ENCODE measurements at places on chromosomes 1 and 21.
A peak's percentile ranks its signal among the peaks of the same experiment; 100 is the strongest.

- no peak for DNase-seq
Observed at GRCh38 chr1:154445040-154445472, 39.9 kb downstream of the IL6R start.

DNA sequence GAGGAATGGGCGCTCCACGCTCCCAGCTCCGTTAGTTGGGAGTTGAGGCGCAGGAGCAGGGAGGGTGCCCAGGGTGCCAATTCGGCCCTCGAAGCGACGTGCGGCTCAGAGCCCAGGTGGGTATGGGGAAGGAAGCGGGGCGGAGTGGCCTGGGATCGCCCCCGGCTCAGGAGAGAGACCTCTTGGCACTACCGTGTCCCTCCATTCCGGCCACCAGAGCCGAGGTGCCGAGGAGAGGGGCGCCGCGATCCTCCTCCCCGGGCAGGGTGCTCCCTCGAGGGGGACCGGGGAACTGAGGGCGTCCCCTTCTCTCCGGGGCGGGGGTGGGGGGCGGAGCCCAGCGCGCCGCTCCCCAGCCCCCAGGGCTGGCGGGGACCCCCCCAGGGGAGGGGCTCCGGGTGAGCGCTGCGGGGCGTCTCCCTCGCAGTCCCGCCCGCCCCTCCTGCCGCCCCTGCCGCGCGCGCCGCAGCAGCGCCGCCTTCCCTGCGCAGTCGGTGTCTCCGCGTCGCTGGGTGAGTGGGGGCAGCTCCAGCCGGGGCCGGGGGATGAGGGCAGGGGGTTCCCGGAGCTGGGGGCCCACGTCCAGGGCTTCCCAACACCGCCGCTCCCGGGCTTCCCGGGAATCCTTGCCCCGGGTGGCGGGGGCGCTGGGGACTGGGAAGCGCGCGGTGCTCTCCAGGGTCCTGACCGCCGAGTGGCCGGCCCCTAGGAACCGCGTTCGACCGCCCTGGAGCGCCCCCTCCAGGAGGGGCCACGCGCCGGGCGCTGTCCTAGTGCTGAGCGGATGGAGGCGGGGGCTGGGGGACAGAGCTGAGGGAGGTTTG is at the start of gene HPCA:
TSS of gene HPCA (plus strand) at position 488 of the 824 bp plus-strand sequence. CDS start 2,408 bp downstream, outside the sequence.
- no peak for DNase-seq

DNA sequence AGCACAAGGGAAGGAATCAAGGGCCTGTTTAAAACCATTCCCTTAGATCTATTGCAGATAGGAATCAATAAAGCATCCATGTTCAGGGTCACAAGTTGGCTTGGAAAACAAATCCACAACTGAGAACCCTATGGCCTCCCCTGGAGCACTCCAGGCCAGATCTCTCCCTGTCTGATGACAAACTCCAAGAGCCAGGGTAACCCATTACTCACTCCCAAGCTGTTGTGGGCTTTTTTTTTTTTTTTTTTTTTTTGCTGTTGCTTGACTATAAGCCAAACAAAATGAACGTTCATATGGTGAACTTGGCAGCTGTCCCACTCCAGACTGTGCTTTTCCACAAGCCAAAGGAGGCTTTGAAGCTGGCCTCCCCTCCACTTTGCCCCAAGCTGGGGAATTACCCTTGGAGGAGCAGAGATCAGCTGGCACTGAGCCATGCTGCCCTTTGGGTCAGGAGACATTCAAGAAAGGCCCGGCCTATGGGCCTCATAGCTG is 35.7 kb upstream of the VAV3 start:
- no peak for DNase-seq

- no peak for DNase-seq
Observed at GRCh38 chr1:119316870-119317416, 51.6 kb upstream of the HAO2 start.

DNA sequence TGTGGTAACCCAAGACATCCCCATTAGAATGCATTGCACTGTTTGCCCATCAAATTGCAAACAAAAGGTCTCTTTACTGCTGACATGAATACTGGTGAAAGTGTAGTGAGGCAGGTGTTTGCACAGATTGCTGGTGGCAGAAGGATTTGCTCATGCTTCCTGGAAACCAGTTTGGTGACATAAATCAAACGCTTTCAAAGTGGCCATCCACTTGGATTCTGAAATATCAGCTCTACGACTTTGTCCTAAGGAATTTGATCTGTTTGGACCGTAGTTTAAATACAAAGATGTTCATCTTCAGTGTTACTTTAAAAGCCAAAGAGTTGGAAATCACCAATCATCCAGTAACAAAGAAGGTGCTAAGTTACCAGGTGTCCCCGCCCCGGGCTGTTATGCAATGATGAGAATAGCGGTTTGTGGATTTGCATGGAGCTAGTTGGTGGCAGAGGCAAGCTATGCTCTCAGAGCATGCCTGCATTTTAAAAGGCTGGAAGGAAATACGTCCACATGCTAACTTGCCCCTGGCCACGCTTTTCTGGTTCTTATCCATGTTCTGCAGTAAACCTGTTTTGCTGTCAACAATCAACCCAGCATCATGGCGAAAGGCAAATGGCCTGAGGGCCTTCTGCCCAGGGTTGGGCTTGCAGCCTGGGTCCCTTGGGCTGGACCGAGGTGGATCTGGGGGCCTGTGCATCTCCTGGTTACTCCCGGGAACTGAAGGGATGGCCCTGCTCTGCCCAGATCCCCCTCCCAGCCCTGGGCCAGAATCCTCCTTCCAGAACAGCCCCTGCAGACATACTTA is 49.2 kb downstream of the UMODL1 start:
- peak; percentile 97 for DNase-seq

DNA sequence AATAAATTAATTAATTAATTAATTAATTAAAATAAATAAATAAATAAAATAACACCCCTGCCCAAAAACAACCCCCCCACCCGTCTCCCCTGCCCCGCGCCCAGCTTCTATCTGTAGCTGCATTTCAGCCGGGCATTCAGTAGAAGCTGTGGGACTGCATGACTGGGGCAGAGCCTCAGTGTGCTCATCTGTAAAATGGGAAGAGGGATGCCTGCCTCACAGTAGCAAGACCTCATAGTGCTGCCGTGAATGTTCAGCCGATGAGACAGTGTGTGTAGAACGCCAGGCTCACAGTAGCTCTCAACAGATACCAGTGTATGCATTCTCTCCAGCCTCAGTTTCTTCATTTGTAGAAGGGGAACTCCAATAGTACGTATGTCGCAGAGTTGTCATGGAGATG is 8.7 kb downstream of the PADI4 start:
- no peak for DNase-seq

- DNase-seq = no peak
Observed at GRCh38 chr21:44379991-44380865, 26.8 kb downstream of the TRPM2 start.

GRCh38 chr1:155003766-155004351 is 1.3 kb downstream of the ZBTB7B start:
- peak; percentile 36 for DNase-seq

- no peak for DNase-seq
Observed at GRCh38 chr1:63891060-63891690, 117.4 kb downstream of the ROR1 start.

GRCh38 chr1:151989211-151989862 is 4.3 kb downstream of the S100A10 start:
- no peak for DNase-seq

DNA sequence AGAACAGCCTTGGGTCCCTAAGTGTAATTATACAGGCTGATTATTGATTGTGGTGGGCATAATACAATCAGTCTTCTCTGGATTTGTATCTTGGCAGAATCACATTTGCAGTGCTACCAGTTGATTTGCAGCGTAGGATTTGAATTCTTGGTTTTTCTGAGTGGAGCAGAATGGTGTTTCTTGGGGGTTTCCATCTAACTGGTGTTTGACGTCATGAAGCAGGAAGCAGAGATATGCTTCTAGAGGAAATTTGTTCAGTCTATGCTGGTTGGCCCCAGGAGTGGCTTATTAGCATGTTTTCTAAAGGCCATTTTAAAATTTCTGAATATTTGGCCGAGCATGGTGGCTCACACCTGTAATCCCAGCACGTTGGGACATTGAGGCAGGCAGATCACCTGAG is 3.4 kb downstream of the CTTNBP2NL start:
- no peak for DNase-seq

- DNase-seq = peak; percentile 12
Observed at GRCh38 chr1:3219005-3219790, 150.2 kb downstream of the PRDM16 start.

DNA sequence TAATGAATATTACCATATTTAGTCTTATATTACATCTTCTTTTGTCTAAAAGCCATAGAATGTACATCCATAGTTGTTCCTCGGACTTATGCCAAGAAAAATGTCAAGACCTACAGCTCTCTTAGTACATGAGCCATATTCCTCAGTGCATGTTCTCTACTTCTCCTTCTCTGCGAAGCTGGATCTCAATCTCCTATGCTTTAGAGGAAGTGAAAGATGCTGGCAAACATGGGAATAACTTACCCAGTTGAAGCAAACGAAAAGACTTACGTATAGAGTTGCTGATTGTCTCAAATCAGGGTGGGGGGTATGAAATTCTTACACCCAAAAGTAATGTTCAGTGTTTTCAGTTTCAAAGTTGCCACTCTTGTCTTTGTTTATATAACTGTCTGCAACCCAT is 32.7 kb downstream of the OR13G1 start:
- DNase-seq = no peak

- no peak for DNase-seq
Observed at GRCh38 chr1:29309621-29310020, 73.3 kb downstream of the PTPRU start.

- no peak for DNase-seq
Observed at GRCh38 chr1:200771625-200772555, 33.2 kb downstream of the CAMSAP2 start.

GRCh38 chr1:71859806-71860205 is 422.5 kb downstream of the NEGR1 start:
- no peak for DNase-seq

- DNase-seq = no peak
Observed at GRCh38 chr1:237553078-237553477, 337.6 kb downstream of the ZP4 start.

- peak; percentile 34 for DNase-seq
Observed at GRCh38 chr1:33298623-33299277, 22.1 kb downstream of the A3GALT2 start.

GRCh38 chr1:19744335-19744743 is 55.4 kb downstream of the TMCO4 start:
- no peak for DNase-seq

DNA sequence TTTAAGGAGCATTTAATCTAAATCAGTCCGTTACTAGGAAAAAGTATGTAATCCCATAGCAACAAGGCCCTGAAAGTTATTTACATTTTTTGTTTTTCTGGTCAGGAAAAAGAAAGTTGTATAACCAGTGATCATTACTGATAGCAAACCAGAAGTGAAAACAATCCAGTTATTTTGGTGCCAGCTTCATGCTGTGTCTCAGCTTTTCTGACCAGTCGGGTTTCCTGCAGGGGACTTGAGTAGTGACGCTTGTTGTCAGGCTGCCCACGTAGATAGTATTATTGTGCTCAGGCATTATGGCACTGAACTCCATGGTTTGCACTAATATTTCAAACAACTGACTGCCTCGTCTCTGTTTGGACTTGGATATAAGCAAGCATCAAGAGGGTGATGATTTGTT is 55.2 kb downstream of the SASS6 start:
- no peak for DNase-seq

DNA sequence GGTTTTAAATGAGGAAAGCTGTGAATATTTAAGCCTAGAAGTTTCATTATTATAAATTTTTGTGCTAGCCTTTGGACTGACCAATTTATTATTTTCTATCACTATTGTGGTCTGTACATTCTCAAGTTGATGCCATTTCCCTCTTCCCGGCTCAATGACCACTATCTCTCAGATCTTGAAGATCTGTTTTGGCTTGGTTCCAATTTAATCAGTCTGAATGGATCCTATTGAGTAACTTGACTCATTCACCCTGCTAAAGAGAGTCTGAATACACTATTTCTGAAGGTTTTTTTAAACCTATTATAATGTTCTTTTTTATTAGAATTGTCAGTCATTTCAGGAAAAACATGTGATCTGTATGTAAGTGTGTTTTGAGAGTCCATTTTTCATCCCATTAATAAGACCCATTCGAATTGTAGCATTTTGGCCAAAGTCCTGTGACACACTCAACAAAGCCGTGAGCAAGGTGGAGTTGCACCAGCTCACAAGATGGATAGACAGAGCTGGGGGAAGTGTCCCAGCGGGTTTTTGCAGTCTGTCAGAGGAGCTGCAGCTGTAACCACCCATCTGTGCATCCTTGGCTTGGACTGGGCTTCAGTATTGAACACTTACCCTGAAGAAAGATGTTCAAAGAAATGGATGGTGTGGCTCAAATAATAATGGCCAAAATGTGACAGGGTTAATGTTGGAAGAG is 145.6 kb downstream of the NFIA start:
- no peak for DNase-seq

GRCh38 chr21:43318841-43319781 is 107.8 kb downstream of the SIK1 start:
- peak; percentile 77 for DNase-seq

DNA sequence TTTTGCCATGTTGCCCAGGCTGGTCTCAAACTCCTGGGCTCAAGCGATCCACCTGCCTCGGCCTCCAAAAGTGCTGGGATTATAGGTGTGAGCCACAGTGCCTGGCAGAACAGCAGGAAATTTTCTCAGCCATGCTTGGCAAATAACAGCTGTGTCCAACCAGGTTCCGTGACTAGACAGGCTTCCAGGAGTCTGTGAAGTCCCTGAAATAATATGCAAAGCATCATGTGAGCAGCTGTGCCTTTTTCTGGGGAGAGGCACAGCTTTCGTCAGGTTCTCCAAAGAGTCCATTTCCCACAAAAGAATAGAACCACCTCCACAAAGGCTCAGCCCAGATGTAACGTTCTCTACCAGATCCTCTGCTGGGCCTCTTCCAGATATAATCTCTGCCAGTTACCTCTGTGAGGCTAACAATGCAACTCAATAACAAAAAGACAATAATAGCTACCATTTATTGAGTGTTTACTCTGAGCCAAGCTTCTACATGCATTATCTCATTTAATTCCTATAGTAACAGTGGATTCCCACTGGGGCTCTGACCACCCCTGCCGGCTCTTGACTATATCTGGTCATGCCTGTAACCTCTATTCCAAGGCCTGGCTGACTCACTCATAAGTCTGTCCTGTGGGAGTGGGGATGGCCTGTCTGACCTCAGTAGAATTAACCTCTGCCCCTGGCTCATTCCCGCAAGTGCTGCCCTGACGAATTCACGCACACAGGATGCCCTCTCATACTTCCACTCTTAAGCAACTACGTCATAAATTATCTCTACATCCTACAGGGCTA is 4.0 kb upstream of the NKAIN1 start:
- peak; percentile 89 for DNase-seq

DNA sequence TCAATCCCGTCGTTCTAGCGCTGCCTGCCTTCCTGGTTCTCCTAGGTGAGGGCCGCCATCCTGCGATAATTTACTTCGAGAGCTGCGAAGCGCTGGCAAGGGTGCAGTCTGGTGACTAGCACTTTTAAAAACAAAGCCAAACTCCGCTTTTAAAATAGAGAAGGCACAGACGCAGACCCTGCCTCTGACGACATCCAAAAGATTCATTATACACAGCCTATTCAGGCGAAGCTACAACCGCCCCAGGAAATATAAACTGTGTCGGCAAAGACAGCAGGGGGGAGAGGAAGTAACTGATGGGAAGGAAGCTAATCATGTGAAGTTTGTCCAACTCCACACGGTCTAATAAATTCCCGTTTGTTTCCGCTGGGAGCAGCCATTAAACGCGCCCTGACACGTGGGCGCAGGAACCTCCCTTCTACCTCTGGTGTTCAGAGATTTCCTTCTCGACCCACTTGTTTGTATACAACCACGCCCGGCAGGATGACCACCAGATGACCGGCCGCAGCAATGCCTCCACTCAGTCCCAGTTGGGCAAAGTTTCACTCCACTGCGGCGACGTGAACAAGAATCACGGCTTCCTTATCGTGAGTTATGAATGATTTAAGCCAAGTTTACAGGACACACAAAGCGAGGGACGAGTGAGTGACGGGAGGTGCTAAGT is 1.3 kb downstream of the GNG12 start:
- peak; percentile 15 for DNase-seq

GRCh38 chr1:180204231-180204630 is 25.8 kb upstream of the LHX4 start:
- no peak for DNase-seq

Data from NCI-H526 treated with DMSO at 0.1 percent for 48 hours (cell line).